Stimulated activated CD4-positive, alpha-beta T cell treated with anti-CD3 and anti-CD28 coated beads, Interleukin-15, amount 100 ng/mL, for 1 hour (primary cell): ENCODE measurements at places on chromosomes 3 and 15.

DNA sequence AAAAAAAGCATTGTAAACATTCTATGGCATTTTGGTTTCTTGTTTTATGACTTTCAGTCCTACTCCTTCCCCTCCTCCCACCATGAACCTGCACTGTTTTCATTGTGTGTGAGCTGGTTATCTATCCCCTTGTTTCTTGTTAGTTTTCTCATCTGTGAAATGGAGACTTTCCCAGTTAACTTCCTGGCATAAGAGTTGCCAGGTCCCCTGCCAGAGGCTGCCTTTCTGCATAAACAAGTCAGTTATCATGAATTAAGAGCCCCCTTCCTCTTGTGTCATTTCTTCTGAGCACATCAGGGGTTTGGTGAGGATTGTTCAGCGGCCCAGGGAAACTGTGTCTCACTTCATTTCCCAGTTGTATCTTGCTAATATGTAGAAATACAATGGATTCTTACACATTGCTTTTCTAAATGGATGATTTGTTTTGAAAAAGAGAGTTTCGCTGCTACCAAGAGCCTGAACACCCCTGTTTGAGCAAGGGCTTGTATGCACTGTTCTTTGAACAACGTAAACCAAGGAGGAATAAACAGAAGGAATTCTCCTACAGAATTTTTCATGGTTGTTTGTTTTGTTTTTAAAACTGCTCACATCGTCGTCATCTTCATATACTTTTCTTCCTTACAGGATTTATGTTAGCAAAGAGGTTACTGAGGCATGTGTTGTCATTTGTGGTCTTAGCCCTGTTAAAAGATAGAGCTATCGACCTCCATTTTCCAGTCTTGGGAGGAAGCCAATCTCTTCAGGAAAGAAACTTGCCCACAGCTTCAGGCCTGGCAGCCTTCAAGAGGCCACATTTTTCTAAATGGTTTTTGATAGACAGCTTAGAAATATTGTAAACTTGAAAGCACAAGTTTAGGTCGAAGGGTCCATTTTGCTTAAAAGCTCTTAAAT is 144.6 kb upstream of the IL12A start:
- no peak for DNase-seq

DNA sequence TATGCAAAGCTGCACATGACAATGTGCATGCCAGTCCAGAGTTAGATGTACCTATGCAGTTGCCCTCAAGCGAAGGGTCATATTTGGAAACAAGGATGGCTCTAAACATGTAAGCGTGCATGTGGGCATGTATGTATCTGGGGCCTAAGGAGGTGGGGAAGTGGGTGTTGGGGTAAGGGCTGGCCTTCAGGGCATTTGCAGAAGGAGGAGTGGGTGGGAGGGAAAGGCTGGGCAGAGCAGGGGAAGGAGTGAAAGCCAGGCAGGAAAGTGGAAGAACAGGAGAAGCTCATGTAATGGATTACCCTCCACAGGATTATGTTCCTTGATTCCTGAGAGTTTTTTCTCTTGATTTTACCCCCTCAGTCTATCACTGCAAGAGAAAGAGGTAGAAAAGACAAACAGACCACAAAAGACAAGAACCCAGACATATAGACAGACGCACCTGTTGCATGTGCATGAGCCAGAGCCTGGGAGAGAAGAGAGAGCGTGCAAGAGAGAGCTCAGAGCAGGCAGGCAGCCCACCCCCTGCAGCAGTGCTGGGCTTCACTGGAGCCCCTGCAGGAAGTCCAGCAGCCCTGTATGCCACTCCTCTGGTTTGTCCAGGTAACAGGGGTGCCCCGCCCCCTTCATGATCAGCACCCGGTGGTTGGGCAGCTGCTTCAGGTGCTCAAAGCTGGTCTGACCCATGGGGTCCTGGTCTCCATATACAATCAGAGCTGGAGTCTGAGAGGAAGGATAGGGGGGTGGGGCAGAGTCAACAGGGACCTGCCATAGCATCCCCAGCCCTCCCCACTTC is 1.8 kb upstream of the PCBP4 start:
- DNase-seq = no peak

DNA sequence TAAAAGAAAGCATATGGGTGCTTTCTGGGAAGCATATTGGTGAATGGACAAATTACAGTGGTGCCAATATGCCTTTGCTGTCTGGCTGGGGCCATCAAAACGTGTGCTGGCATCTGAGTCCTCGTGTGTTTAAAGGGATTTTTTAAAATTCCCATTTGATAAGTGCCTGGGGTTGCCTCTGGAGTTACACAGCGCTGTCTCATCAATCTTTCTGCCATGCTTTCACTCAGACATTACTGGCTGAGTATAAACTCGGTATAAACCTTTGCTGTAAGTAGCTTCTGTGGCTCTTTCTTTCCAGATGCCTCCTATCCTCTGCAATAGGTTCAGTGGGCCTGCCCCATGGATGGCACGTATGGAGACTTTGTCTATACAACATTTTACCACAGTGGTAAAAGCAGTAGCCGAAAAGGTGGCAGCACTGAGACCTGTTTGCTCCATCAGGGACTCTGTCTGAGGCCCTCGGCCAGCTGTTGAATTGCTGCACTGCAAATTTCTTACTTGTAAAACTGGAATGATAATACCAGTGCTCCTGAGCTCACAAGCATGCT is 195.5 kb downstream of the LPP start:
- no peak for DNase-seq

GRCh38 chr3:172317481-172317880 is 130.8 kb downstream of the GHSR start:
- DNase-seq = no peak

- no peak for DNase-seq
These were observed 12.4 kb downstream of the PIF1 start for GRCh38 chr15:64813075-64813474.

DNA sequence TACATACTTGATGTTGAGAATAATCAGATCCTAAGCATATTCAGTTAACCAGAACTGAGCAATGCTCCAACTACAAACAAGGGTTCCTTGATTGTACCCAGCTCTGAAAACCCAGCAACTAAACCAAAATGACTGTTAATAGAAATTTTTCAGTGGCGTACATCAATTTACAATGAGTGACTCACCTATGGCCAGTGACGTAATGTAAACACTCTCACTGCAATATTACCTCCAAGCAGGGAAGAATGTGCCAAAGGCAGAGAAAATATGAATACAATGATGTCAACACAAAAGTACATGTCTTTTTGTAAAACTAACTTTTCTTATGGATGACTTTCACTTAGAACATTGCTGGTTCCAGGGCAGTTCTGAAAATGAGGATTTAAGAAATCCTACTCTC is 611.3 kb downstream of the EDEM1 start:
- DNase-seq = no peak

GRCh38 chr3:101828691-101829436 is 20.4 kb upstream of the NFKBIZ start:
- no peak for DNase-seq

DNA sequence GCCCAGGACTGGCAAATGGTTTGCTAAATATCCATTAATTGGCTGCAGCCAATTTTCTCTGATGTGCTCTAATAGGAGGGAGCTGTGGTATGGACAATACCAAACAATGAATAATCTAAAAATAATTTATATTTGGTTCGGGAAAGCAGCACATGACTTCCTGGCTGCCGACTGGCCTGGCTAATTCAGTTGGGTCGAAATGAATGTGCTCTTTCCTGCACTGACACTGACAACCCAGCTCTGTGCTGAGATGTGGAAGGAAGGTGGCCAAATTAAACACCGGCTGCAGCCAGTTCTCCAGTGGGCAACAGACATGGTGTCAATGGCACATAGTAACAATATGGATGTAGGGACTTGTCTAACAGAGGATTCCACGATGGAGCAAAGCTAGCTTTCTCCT is 21.1 kb upstream of the COLQ start:
- DNase-seq = no peak

DNA sequence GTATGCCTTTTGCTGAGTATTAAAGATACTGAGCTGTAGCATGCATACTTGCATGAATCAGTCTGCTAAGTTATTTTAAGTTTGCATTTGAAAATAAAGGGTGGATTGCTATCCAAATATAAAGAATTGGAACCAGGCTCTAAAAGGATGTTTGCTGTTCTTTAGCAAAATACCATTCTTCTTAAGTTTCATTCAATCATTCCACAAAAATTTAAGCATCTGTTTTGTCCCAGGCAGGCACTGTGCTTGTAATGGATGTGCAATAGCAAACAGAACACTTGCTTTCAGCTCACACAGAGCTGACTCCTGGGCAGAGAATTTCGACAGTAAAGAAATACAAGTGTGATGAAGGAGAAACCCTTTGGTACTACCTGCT is 151.1 kb downstream of the PGPEP1L start:
- no peak for DNase-seq

DNA sequence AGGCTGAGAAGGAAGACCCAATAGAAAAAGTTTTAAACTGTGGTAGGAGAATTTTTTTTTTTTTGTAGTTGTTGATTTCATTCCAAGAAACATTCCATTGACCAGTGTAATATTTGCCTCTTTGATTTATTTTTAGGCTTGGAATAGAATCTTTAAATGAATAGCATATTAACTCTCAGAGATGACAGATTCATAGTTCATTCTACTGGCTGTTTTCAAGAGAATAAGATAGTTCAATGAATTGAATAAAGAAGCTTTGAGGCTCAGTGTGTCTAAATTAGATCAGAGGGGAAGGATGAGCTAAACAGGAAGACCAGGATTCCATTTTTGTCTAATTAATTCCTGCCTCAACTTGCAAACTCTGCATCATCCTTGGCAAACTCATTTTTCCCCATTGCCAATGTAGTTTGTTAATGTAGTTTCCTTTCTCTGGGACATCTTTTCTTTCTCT is 98.4 kb downstream of the NAALADL2 start:
- no peak for DNase-seq

DNA sequence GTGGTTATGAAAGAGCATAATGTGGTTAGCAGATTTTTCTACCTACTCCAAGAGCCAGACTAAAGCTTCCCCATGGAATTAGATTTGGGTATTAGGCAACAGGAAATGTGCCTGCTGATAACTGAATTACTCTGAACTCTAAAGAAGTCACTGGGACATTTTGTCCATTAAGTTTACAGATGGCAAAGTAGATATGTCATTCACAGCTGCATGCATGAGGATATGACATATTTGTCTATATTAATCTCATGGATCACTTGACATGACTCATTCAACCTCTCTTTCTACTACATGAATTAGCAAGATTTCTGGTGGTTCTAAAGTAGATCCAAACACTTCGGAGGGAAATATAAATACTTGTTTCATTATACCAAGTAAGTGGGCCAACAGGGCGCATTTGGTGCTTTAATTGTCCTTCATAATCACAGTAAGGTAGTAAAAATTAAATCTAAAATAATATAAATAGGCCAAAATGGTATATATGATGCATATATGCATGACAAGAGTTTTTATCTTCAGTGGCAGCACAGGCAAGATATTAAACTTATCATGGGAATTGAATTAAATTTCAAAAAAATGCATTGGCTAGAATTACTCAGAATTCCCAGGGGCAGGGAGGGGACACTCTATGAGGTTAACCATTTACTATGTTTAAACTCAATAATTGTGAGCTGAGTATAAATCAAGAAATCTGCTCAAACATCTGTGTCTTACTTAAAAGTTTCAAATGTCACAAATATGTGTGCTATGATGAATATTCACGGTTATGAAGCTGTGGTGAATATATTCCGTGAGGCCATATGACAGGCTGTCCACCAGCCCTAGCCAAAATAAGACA is 365.3 kb upstream of the KCNMB2 start:
- no peak for DNase-seq

DNA sequence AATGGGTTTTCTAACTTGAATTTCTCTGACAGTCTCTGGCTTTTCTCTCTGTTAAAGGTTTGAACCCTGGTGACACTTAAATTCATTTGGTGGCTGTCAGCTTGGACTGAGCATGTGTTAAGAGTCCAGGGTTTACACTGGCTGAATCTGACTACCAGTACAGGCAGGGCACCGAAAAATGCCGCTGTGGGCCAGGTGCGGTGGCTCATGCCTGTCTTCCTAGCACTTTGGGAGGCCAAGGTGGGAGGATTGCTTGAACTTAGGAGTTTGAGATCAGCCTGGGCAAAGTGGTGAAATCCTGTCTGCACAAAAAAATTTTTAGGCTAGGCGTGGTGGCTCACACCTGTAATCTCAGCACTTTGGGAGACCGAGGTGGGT is 1.8 kb downstream of the MANF start:
- DNase-seq = no peak

GRCh38 chr15:68852461-68852860 is 31.8 kb upstream of the ANP32A start:
- no peak for DNase-seq

- no peak for DNase-seq
These were observed 48.5 kb downstream of the ABTB1 start for GRCh38 chr3:127720985-127721935.

DNA sequence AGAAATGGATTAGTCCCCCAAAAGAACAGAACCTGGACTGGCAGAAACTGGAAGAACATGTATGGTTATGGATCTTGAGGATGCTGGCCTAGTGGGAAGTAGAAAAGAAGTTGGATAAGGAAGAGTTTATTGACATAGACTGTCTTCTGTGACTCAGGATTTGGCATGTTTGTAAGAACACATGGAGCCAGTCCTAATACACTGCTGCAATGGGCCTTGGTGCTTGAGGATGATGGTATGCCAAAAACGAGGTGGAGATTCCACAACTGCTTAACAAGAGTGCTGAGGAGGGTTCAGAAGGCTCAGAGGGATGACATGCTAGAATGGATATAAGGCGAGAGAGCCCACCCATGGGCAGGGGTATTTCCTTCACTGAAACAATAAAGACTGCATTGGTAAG is 22.4 kb downstream of the LZTFL1 start:
- DNase-seq = no peak

DNA sequence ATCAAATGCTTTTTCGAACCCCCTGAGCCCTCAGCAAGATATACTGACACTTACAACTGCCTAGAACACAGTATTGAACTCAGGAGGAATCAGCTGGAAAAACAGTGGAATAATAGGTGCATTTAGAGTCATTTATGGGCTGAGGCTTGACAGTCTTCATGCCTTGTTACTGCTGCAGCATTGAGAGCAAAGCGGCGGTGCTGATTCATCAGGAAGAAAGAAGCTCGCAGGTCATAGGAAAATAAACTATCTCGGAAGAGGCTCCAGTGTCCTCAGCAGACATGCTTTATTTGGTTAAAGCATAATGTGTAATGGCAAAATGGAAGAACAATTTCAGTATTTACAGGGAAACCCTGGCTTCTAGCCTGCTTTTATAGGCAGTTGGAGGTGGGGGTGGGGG is 30.1 kb upstream of the NEO1 start:
- DNase-seq = no peak

DNA sequence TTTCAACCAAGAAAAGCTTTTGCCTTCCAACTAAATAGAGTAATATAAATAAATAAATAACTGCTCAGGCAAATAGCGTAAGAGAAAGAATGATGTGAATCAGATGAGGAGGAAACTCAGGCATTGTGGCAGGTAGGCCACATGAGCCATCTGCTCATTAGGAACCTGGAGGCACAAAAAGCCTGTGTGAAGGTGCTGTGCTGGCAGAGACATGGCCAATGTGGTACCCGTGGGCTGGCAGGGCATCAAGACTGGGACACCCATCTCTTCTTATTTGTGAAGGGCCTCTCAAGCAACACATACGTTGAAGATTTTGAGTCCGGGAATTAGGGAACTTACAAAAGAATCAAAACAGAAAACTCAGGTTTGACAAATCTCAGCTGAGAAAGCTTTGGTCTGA is 9.5 kb downstream of the ANKRD34C start:
- DNase-seq = no peak
